ENCODE measurements at places on chromosomes 2 and 18. TPM values are rescaled to one million over a fixed set of nuclear protein-coding genes. Genes with fewer than 3 reads are reported as not detected.

- H3K27me3 ChIP-seq: no peaks in the 10 kb centered on the region
- no peak for DNase-seq
- no peaks in the 10 kb centered on the region for H3K4me1 ChIP-seq
- H3K4me3 ChIP-seq: no peak overlapping the region
- no peak overlapping the region for H3K27ac ChIP-seq
Measured at GRCh38 chr2:183459466-183459865, 335.2 kb downstream of the NUP35 start.

- no peaks in the 10 kb centered on the region for H3K36me3 ChIP-seq
- DNase-seq: no peak
- H3K27me3 ChIP-seq: peaks cover 20% of the 10 kb centered on the region
- peaks cover 2% of the 10 kb centered on the region for H3K4me1 ChIP-seq
Measured at GRCh38 chr2:16294791-16295190, 354.4 kb downstream of the MYCN start.

- H3K27ac ChIP-seq: no peak overlapping the region
- H3K4me3 ChIP-seq: no peak overlapping the region
- no peak for DNase-seq
- peaks cover 29% of the 10 kb centered on the region for H3K27me3 ChIP-seq
Measured at GRCh38 chr18:4101009-4101408, 354.1 kb downstream of the DLGAP1 start.

DNA sequence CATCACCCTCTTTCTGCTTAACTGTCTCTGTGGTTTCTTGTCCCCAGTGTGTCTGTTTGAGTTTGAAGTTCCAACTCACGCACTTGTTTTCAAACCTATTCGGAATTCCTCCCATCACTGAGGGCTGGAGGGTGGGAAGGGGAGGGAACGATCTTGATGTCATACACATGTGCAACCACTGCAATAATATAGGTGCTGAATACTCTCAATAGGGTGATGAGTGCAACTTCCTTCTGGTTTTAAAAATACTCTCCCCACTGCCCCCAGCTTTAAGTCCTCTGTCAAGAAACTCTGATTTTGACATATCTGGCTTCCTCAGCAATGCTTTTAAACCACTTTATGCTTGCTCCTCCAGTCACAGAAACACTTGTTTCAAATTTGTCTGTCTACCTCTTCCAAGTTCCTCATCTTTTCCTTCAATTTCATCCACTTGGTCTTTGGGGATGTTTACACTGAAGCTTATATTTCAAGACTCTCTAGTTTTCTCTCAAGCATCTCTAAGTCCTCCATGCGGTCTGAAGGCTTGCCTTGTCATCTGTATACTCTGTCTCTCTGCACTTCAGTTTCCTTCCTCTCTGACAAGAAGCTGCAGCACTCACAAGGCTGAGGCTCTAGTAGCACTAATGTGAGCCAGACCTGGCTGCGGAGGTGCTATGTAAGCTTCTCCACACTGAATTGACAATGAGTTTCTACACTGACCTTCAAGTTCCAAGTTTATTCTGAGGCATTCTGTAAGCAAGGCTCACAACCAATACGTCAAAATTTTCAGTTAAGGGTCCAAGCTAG is 422.3 kb downstream of the ZEB2 start:
- no peaks in the 10 kb centered on the region for H3K27me3 ChIP-seq
- no peaks in the 10 kb centered on the region for H3K36me3 ChIP-seq
- H3K4me3 ChIP-seq: no peak overlapping the region
- peaks cover 5% of the 10 kb centered on the region for H3K4me1 ChIP-seq
- no peak overlapping the region for H3K27ac ChIP-seq
- DNase-seq: no peak

- H3K27me3 ChIP-seq: peaks cover 3% of the 10 kb centered on the region
- H3K4me3 ChIP-seq: no peak overlapping the region
- no peak for DNase-seq
- no peak overlapping the region for H3K27ac ChIP-seq
Measured at GRCh38 chr2:112187805-112188596, 49.8 kb downstream of the FBLN7 start.

The PARD3B gene
- total RNA-seq: 34.4 TPM
